HFFc6 (cell line): ENCODE measurements at places on chromosomes 4 and X. TPM values are rescaled to one million over a fixed set of nuclear protein-coding genes. Genes with fewer than 3 reads are reported as not detected.

PHOX2B gene
- total RNA-seq: not detected in 3 replicates

INTS6L gene
- 1.7 to 2.3 TPM (median 2.1 TPM) in 3 replicates for total RNA-seq

PPBP gene
- total RNA-seq: not detected in 3 replicates

LAMTOR3 gene
- 26.2 to 34.6 TPM (median 32.6 TPM) in 3 replicates for total RNA-seq

RAI2 gene
- total RNA-seq: not detected in 2 replicates

CPE gene
- total RNA-seq: 0.09 TPM in 2 of 3 replicates, not detected in the other

NXF2 gene
- total RNA-seq: not detected in 3 replicates

RTL5 gene
- total RNA-seq: 1.7 to 2.2 TPM (median 1.8 TPM) in 3 replicates

ENPEP gene
- not detected in 3 replicates for total RNA-seq

ADH7 gene
- not detected in 3 replicates for total RNA-seq

LINC00632 gene
- total RNA-seq: 117 to 170 TPM (median 155 TPM) in 3 replicates

ARMCX1 gene
- 34.6 to 35.3 TPM (median 35.0 TPM) in 3 replicates for total RNA-seq

TNIP3 gene
- 0.11 to 0.68 TPM (median 0.31 TPM) in 3 replicates for total RNA-seq

ZNF182 gene
- 1.8 to 2.6 TPM (median 2.4 TPM) in 3 replicates for total RNA-seq

AFM gene
- total RNA-seq: not detected in 3 replicates

- H3K27ac ChIP-seq: no peak overlapping the region
- H3K27me3 ChIP-seq: no peaks in the 10 kb centered on the region
- no peak for DNase-seq
- H3K4me1 ChIP-seq: no peaks in the 10 kb centered on the region
- no peaks in the 10 kb centered on the region for H3K36me3 ChIP-seq
- no peak overlapping the region for H3K4me3 ChIP-seq
Measured at GRCh38 chr4:35511851-35512250, 732.5 kb downstream of the ARAP2 start.

DNA sequence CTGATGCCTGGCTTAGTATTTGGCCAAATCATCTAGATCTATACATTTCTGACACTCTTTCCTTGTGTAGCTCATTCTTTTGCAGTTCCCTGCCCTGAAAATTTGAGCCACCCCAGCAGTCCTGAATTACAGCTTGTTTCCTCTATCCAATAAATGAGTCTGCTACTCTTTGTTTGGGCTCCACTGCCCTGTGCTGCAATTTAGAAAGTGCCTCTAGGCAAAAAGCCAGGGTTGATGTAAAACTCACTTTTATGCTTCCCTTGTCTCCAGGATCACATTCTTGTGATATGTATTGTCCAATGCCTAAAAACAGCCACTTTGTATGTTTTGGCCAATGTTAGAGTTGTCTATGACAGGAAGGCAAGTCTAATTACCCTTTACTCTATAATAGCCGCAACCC lies 101.7 kb upstream of the MAP3K15 start:
- H3K27ac ChIP-seq: peak overlapping the region; percentile 72
- no peaks in the 10 kb centered on the region for H3K36me3 ChIP-seq
- H3K4me1 ChIP-seq: peaks cover 26% of the 10 kb centered on the region
- no peak overlapping the region for H3K4me3 ChIP-seq
- no peaks in the 10 kb centered on the region; the same call in 1 of the 2 replicates for H3K27me3 ChIP-seq

- no peak for DNase-seq
- H3K36me3 ChIP-seq: peaks cover 15% of the 10 kb centered on the region
- H3K4me3 ChIP-seq: no peak overlapping the region
- no peaks in the 10 kb centered on the region; the same call in 1 of the 2 replicates for H3K27me3 ChIP-seq
- no peak overlapping the region for H3K27ac ChIP-seq
Measured at GRCh38 chr4:82770607-82771006, 28.0 kb downstream of the SCD5 start.

DNA sequence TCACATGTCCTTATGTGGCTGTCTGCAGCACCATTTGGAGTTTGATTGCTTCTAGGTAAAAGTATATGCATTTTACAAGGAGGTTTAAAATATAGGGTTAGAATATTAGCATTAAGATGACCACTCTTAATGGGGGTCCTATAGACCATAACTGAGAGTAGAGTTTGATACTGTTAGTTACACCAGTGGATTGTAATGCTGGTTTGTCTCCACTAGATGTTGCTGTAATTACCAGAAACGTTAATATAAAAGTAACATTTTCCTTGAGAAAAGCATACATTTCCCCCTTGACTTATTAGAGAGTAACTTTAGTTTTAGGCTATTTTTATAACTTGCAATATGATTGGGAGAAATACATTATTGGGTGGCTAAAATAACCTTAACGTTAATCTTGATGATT lies 93.0 kb downstream of the ZXDA start:
- H3K4me3 ChIP-seq: no peak overlapping the region
- peaks cover 6% of the 10 kb centered on the region for H3K27me3 ChIP-seq
- DNase-seq: no peak
- no peaks in the 10 kb centered on the region for H3K36me3 ChIP-seq
- peaks cover 7% of the 10 kb centered on the region for H3K4me1 ChIP-seq

- H3K27me3 ChIP-seq: no peaks in the 10 kb centered on the region; the same call in 1 of the 2 replicates
- H3K4me1 ChIP-seq: peaks cover 29% of the 10 kb centered on the region
- no peaks in the 10 kb centered on the region for H3K36me3 ChIP-seq
- no peak overlapping the region for H3K4me3 ChIP-seq
- no peak overlapping the region for H3K27ac ChIP-seq
Measured at GRCh38 chr4:16516796-16517439, 290.6 kb upstream of the TAPT1 start.

- DNase-seq: peak; percentile 70
- peaks cover 22% of the 10 kb centered on the region for H3K4me1 ChIP-seq
- H3K27ac ChIP-seq: no peak overlapping the region; the same call in 1 of the 2 replicates
Measured at GRCh38 chrX:107718156-107718621, 57.4 kb downstream of the TSC22D3 start.

DNA sequence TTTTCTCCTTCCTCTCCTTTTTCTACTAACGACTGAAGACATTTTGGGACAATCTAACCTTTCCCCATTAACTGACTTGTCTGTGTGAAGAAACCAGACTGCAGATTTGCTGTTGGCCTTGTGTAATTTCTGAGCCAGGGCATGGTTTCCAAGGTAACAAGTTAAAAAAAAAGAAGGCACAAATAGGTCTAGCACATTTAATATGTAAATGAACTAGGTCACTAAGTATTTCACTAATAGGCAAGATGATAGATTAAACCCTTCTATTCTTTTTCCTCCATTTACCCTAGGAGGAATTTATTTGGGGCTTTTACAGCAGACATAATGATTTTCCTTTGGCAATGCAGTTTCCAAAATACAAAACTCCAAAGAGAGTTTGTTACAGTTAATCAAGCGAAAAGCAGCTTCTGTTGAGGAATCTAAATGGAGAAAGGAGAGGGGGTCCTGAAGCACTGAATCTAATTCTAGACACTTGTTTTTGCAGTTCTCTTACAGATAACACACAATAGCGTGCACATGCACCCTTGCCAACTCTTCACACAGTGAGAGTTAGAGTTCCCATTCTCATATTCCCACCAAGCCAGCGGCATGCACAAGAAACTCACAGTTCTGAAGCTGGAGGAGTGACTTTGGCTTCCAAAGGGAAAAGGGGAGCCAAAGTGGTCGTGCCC lies 72.0 kb downstream of the TSPAN5 start:
- H3K36me3 ChIP-seq: peaks cover 19% of the 10 kb centered on the region
- no peak for DNase-seq
- H3K4me3 ChIP-seq: no peak overlapping the region
- H3K27me3 ChIP-seq: no peaks in the 10 kb centered on the region
- H3K4me1 ChIP-seq: peaks cover 64% of the 10 kb centered on the region

DNA sequence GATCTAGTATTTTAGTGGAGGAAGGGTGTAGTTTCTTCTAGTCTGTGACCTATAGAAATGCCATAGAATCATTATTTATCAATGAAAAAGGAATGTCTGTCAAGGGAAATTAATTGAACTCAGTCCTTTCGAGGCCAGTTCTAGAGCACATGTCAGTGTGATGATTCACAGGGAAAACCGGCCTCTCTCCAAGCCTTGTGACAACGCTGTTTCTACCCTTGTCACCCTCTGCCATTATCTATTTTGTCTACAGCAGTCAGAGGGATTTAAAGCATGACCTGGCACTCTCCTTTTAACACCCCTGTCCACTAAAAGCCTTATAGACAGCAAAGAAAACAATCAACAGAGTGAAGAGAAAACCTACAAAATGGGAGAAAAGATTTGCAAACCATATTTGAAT lies 119.8 kb downstream of the DRD5 start:
- DNase-seq: no peak
- H3K4me1 ChIP-seq: no peaks in the 10 kb centered on the region
- no peak overlapping the region for H3K27ac ChIP-seq
- H3K36me3 ChIP-seq: no peaks in the 10 kb centered on the region

GRCh38 chr4:151045907-151046306 lies 30.8 kb upstream of the LRBA start:
- H3K4me3 ChIP-seq: no peak overlapping the region
- H3K27ac ChIP-seq: no peak overlapping the region
- H3K27me3 ChIP-seq: no peaks in the 10 kb centered on the region; the same call in 1 of the 2 replicates
- H3K36me3 ChIP-seq: no peaks in the 10 kb centered on the region
- H3K4me1 ChIP-seq: no peaks in the 10 kb centered on the region

DNA sequence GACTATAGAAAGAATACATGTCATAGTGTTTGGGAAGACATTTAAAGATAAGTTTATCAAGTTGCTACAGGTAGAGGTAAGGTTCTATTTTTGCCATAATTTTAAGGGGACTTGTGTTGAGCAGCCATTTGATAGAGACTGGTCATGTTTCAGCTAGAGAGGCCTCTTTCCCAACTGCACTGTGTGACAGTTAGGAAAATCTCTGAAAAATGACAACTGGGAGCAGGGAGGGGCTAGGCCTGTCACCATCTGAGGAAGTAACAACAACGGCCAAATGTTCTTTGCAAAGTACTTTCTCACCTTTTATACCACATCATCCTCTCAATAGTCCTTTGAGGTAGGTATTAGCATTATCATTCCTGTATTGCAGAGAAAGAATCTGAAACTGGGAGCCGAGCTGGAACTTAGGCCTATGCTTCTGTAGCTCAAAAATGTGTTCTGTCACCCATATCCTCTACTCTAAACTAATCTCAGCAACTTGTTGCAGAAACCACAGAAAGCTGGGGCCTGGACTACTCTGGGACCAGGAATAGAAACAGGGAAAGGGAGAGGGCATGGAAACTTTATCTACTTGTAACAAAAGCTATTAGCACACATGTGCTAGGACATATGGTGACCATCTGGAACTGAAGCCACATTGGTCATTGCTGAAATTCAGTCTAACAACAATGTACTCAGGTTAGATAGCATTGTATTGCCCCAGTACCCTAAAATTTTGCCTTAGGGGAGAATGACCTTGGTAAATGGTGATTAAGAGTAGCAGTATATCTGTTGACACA lies 198.9 kb downstream of the MID1IP1 start:
- no peaks in the 10 kb centered on the region for H3K36me3 ChIP-seq
- no peak overlapping the region for H3K4me3 ChIP-seq
- H3K27me3 ChIP-seq: no peaks in the 10 kb centered on the region
- H3K27ac ChIP-seq: no peak overlapping the region

DNA sequence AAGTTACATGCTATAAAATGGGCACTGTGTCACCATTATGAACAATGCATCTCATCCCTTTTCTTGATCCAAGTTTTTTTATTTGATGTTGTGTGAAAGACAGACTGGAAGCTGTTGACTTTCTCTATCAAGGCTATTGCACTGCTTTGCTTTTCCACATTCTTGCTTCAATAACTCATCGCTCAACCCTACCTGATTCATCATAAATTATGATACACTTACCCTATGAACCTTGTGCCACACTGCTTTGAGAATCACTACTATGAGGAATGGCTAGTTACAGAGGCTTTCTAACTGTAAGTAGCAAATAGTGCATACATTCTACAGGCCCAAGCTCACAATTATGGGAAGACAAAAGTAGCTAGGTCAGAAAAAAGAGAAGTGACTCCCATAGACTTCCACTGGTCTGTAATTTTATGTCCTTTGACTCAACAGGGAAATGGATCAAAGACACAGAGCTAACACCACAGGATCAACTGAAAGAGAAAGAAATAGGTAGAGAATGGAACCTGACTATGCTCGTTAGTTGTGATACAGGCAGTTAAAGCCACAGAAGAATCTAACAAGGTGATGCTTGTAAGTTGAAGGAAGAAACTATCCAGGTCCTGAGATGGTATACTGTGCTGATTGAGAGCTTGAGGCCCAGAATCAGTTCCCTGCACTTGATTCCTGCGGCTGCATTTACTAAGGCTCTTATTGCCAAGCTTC lies 163.5 kb downstream of the PPP3CA start:
- no peaks in the 10 kb centered on the region for H3K27me3 ChIP-seq
- no peak overlapping the region for H3K4me3 ChIP-seq
- peak; percentile 9 for DNase-seq
- H3K27ac ChIP-seq: peak overlapping the region; percentile 20; the same call in 1 of the 2 replicates
- peaks cover 30% of the 10 kb centered on the region for H3K4me1 ChIP-seq

GRCh38 chr4:56603297-56603696 lies 77.8 kb downstream of the HOPX start:
- no peak for DNase-seq
- H3K4me3 ChIP-seq: no peak overlapping the region
- no peaks in the 10 kb centered on the region for H3K4me1 ChIP-seq
- H3K27ac ChIP-seq: no peak overlapping the region

DNA sequence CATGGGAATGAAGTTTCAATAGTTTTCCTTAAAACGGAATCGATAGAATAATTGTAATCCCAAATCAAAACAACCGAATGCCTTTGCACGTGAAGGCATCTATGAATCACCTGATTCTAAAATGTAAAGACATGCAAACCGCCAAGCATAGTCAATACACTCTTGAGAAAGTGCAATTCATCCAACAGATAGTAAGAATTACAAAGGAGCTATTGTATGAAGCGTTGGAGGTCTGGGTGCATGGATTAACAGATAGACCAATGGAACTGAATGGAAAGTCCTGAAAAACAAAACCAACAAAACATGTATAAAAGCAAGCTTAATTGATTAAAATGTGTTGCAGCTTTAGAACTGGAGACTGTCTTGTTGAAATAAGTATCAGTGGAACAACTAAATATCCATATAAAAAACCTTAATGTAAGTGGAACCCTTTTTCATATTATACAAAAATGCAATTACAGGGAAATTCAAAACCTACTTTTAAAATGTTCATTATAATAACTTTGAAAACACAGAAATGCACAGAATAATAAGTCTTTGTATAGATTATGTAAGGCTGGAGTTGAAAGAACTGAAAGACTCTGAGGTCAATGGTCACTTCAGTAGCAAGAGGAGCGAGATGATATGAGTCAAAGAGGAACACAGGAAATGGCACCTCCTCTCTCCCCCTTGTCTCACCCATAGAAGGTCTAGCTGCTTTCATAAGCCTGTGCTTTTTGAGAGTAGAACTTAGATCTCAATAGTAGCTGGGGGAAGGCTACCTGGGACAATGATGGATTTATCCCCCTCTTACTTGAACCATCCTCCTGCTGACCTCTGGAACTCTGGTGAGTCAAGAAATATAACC lies 20.1 kb downstream of the MAGEC2 start:
- no peaks in the 10 kb centered on the region for H3K4me1 ChIP-seq
- H3K4me3 ChIP-seq: no peak overlapping the region
- no peak for DNase-seq
- H3K27ac ChIP-seq: no peak overlapping the region
- no peaks in the 10 kb centered on the region for H3K36me3 ChIP-seq

GRCh38 chr4:159046683-159047082 lies 56.2 kb upstream of the RAPGEF2 start:
- H3K27ac ChIP-seq: no peak overlapping the region
- no peaks in the 10 kb centered on the region for H3K36me3 ChIP-seq
- peaks cover 25% of the 10 kb centered on the region for H3K27me3 ChIP-seq
- H3K4me1 ChIP-seq: peaks cover 21% of the 10 kb centered on the region
- DNase-seq: no peak
- no peak overlapping the region for H3K4me3 ChIP-seq
